Putamen (tissue), 1 donor: ENCODE measurements at places on chromosomes 6 and 20.
A peak's percentile ranks its signal among the peaks of the same experiment; 100 is the strongest.

GRCh38 chr6:100509101-100509500 lies 44.4 kb upstream of the SIM1 start:
- no peak for DNase-seq

DNA sequence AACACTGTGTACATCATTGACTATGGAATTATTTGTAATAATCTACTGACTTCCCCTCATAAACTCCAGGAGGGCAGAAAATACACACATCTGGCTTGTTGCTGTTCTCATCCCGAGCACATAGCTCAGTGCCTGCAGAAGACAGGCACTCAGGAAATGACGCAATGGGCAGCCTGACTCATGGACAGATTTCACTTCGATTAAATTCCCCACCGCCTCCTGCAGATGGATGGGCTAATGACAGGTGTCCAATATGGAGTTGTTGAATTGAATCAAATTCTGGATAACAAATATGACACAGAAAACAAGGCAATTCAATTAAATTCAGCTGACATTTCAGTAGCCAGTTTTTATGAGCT lies 9.1 kb downstream of the ANKRD60 start:
- no peak for DNase-seq

DNA sequence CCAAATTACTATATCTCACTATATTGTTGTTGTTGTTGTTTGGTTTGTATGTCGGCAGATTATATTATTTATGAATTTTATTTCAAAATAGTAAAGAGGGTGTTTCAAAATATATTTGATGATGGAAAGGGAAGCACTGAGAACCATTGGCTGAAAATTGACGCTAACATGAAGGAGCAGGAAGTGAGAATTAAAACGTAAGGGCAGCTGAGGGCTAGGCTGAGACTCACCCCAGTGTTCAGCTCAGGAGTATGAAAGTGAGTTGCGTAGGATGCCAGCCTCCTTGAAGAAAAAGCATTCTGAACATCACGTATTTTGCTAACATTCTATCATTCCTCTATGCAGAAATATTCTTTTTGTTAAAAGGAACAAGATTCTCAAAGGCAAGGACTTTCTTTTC lies 10.7 kb upstream of the IPCEF1 start:
- no peak for DNase-seq

DNA sequence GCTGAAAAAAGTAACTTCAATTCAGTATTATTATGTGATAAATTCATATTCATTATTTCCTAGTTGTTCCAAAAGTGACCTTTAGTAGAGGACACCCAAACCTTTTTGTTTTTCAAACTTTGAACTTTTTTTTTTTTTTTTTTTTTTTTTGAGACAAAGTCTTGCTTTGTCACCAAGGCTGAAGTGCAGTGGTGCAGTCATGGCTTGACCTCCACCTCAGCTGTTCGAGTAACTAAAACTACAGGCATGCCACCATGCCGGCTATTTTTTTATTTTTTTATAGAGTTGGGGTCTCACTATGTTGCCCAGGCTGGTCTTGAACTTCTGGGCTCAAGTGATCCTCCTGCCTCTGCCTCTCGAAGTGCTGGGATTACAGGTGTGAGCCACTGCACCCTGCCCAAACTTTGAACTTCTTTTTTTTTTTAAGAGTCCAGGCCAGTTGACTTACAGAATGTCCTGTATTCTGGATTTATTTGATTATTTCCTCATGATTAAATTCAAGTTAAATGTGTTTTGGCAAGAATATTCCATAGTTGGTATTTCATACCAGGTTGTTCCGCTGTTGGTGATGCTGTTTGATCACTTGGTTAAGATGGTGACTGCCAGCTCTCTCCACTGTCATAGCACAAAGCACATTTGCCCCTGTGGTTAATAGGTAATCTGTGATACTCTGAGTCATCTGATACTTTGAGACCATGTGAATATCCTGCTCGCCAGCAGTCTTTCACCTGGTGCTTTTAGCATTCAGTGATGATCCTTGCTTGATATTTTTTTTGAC lies 48.0 kb downstream of the VAPB start:
- no peak for DNase-seq

GRCh38 chr6:147177286-147177685 lies 26.9 kb upstream of the STXBP5 start:
- DNase-seq = no peak

- DNase-seq = no peak
Observed at GRCh38 chr6:90982051-90982450, 395.2 kb upstream of the MAP3K7 start.

GRCh38 chr6:110881546-110882273 lies 7.1 kb downstream of the AMD1 start:
- DNase-seq = no peak

GRCh38 chr6:80233262-80233661 lies 126.8 kb downstream of the BCKDHB start:
- no peak for DNase-seq

DNA sequence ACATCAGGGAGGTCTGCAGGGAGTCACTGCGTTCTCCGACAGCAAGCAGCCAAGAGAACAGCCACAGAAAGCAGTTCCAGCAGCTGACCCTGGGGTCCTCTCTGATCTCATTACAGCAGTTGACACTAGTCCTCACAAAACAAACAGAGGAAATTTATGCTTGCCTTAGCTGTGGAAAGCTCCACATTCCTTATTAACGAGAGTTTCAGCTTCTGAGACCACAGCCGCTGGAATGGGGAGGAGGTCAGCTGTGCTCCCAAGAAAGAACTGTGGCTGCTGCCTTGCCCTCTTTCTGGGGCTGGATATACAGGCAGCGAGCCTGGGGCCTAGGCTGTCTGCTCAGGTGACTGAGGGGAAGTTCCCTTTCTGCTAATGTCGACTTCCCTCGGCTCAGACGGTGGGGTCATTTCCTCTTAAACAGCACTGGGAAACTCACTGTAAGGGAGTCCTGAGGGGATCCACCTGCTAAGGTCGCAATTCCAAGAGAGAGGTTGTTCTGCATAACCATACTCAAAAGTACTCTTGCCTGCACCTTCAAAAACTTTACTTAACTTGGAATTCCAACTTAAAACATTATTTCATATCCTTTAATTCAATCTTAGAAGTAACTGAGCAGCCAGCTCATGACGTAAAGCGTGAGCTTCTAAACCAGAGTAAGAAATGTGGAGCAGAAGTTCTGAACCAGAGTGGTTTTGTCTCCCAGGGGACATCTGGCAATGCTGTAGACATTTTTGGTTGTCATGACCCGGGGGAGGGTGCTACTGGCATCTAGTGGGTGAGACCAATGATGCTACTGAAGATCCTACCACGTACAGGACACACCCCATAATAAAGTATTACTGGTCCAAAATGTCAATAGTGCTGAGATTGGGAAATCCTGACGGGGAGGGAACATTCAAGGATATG lies 80.3 kb downstream of the BACH2 start:
- no peak for DNase-seq

- DNase-seq = no peak
Observed at GRCh38 chr6:82442061-82442719, 78.6 kb downstream of the TPBG start.

DNA sequence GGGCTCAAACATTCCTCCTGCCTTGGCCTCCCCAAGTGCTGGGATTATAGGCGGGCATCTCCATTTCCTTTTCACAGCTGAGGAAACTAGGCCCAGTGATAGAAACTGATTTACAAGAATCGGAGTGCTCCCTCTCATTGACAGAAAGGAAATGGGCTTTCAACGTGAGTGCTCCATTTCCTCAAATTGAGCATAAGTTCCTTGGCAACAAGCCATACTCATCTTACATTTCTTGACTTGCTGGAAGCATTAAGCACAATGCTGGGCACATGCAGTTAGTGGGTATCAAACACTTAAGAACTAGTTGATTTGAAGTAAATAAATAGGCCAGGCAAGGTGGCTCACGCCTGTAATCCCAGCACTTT lies 54.7 kb downstream of the FGD2 start:
- DNase-seq = no peak

GRCh38 chr6:4460586-4461475 lies 315.4 kb upstream of the CDYL start:
- DNase-seq = peak; percentile 60

- DNase-seq = no peak
Observed at GRCh38 chr6:137148306-137149034, 25.0 kb downstream of the IL22RA2 start.

DNA sequence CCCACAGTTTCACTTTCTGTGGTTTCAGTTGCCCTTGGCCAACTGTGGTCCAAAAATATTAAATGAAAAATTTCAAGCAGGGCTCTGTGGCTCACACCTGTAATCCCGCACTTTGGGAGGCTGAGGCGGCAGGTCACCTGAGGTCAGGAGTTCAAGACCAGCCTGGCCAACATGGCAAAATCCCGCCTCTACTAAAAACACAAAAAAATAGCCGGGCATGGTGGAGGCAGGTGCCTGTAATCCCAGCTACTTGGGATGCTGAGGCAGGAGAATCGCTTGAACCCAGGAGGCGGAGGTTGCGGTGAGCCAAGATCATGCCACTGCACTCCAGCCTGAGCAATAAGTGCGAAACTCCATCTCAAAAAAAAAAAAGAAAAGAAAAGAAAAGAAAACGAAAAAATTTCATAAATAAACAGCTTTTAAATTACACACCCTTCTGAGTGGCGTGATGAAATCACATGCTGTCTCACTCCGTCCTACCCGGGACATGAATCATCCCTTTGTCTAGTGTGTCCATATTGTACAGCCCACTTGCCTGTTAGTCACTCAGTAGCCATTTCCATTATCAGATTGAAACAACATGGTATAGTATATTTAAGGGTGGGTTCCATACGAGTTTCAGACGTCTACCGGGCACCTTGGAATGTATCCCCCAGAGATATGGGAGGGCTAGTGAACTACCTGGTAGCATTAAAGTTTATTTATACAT lies 11.7 kb downstream of the PTPRK start:
- DNase-seq = peak; percentile 79

GRCh38 chr6:106538145-106538544 lies 91.2 kb downstream of the RTN4IP1 start:
- DNase-seq = no peak

DNA sequence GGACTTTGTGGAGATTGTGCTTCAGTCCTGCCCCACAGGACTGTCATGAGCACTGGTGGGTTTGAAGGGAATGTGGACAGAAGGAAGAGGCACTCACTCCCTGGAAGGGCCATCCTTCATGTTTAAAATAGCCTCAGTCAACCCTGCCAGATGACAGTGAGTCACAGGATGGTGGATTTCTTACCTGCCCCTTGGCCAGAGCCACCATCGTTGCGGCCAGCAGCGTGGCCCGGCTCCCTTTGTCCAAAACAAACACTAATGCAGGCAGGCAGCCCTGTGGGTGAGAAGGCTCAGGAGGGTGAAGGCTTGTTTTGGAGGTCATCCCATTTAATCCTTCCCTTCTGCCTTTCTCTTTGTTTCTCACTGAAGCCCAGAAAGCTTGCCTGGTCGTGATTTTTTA lies 422.7 kb downstream of the CD83 start:
- no peak for DNase-seq

DNA sequence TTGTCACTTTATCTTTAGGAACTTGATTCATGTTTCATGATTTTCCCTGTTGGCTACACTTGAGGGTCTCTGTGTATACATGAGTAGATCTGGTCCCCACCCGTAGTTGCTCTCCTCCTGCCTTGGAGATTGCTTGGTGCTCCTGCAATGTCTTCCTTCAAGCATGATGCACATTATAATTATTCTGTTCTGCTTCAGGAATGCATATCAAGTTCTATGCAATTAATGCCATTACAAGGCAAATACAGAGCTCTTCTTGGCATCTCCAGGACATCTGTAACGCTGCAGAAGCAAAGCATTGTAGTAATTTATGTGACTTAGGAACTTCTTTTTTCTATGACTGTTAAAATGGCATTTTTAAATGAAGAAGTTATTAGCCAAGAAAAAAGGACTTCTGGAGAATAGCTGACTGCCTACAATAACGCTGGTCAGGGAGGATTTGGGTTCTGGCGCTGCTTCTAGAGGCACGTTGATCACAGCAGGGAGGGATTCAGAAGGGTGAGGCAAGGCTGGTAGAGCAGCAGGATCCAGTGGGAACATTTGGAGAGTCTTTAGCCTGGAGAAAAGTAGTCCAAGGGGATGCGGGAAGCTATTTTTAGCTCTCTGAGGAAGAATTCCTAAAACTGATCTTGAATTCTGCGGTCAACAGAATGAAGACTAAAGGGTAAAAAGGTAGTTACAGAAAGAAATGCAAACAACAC lies 203.6 kb downstream of the PLCB1 start:
- DNase-seq = no peak

DNA sequence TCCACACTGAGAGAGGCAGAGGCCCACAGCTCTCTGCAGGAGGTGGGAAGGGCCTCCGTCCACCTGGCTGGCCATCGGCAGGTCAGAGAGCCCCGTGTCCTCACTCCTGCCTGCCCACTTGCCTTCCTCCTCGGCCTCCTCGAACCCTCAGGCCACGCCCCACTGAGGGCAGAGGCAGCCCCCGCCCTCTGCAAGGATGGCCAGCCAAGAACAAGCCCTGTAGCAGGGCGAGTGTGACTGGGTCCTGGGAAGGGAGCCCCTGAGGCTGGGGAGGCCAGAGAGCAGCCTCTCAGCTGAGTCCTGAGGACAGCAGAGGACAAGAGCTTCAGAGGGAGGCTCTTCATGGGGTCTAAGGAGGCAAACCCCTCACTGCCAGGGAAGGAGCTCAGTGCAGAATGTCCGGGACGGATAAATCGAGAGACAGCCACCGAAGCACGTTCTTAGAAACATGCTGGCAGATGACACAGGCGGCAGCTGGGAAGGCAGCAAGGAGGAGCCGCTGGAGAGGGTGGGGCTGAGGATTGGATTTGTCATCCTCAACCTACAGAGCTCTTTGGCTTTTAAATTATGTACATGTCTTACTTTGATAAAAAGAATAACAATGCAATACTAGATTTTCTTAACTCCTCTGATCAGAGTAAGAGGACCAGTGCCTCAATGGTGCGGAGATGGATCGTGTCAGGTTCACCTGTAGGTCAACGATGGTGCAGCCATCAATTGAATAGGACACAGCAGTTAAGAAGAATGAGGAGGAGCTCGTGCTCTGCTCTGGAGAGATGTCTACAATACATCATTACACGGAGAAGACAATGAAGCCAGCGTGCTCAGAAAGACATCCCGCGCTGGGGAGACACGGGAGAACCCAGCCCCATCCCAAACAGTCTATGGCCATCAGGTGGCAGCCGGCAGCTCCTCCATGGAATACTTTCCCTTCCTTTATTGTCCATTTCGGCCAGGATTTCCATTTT lies 53.0 kb downstream of the GNAS-AS1 start:
- DNase-seq = no peak

- no peak for DNase-seq
Observed at GRCh38 chr20:45781391-45781931, 10.2 kb downstream of the WFDC3 start.

- DNase-seq = no peak
Observed at GRCh38 chr6:66986940-66987339, 1279.9 kb upstream of the EYS start.

DNA sequence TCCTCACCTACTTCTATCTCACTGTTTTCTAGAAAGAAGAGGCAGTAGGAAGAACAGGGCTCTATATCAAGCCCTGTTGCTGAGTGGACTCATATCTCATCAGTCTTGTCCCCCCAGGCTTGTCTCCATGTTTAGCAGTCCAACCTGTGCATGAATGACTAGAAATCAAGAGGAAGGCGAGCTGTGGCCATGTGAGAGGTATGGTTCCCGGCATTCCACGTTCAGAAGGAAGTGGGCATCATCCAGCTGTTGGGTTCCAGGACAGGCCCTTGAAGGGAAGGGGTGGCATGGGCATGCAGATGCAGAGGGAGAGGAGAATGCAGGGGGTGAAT lies 176.6 kb downstream of the MRPL14 start:
- no peak for DNase-seq

GRCh38 chr6:145214570-145214969 lies 520.8 kb downstream of the EPM2A start:
- no peak for DNase-seq
